Head of caudate nucleus (tissue), 42 donors: ENCODE measurements at places on chromosomes 13 and 19.

DNA sequence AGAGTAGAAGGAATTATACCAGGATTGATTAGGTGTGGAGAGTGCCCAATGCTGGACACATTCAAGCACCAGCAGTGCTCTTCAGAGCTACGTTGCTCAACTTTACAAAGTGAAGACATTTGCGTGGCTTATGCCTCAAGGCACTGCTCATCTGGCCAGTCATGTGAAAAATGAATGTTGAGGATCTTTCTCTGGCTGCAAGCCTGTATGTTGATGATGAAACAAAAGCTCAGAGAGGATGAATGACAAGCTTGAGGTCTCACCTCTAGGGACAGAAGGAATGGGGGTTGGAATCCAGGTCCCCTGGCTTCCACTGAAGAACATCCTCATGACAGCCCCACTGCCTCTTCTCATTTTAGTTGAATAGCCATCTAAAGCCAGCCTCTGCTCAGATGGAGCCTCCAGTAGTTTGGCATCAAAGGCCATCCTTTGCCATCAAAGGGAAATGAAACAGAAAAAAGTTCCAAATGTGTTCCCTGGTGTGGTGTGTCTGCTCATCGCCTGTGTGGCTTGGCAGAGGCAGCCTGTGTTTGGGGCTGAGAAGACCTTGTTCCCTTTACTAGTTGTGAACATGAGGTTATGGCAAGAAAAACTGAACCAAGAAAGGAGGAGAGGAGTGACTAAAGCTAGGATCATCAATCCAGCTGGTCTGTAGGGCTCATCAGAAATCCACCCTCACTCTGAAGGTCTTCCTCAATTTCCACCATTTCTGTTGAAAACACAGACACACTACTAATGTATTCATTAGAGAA, 114.0 kb upstream of the KL start:
- no peak for DNase-seq

DNA sequence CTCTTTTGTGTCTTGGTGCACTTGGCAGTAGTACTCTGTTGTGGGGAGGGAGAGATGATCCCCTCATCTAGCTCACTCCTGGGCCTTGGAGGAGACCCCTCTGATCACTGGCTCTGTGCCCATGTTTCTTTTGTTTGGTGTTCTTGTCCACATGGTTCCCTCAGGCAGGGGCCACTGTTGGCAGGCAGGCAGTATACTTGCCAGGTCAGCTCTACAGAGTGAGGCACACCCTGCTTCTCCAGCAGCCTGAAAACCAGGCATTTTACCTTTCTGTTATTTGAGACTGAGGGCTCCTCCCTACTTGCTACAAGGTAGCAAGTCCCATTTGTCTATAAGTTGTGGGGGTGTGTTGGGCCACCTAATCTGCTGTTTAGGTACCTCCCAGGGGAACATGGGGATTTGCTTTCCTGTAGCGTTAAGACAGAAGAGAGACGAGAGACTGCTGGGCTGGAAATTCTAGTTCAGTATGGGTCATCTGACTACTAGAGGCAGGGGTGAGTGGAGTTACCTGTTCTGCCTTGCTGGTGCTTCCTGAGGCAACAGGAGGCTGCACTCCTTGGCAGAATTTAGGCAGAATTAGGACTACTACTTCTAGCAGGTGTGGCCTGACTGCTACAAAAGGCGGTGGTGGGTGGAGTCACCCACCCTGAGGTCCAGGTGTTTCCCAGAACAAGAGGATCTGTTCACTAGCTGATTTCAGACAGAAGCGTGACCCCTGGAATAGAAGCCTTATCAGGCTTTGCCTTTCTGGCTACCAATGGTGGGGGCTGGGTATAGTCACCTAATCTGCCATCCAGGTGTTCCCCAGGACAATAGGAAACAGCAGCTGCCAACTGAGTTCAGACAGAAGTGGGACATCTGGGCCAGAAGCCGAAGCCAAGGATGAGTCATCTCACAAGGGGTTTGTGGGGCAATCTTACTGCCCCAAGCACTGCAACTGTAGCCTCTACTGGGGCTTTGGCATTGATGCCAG, 843.0 kb upstream of the ATXN8OS start:
- DNase-seq: no peak

DNA sequence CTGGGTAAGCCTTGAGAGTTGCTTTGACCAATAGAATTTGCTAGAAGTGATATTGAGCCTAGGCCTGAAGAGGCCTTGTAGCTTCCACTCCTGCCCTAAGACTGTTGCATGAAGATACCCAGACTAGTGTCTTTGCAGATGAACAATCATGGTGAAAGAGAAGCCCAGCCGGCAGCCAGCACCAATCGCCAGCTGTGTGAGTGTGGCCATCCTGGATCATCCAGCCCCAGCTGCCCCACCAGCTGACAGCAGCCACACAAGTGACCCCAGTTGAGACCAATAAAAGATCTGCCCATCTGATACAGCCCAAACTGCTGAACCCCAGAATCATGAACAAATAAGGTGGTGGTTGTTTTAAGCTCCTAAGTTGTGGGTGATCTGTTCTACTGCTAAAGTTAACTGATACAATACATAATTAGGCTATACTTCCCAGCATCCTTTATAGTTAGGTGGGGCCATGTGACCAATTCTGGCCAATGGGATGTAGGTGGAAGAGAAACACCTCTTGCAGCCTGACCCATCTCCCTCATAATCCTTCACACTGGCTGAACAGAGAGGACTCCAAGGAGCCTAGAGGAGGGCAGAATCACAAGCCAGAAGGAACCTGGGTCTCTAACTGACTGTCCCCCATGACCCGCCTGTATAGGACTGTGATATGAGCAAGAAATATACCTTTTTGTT, 9.4 kb upstream of the ZNF428 start:
- no peak for DNase-seq

DNA sequence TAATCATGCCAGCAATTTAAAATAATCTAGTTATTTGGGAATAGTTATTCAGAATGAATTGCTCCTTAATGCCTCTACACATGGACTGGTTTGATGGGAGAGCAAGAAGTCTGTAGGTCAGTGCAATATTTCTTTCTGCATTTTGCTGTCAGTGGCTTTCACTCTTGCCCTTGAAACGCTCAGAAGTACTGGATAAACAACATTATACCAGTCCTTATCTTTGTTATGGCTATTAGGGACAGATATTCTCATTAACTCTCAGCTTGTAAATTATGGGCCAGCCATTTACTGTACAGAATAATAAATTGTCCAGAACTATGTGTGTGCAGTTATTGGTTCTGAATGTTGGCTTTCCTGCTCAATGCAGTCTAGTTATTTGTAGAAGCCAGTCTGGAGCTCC, 224.4 kb downstream of the OXGR1 start:
- no peak for DNase-seq

DNA sequence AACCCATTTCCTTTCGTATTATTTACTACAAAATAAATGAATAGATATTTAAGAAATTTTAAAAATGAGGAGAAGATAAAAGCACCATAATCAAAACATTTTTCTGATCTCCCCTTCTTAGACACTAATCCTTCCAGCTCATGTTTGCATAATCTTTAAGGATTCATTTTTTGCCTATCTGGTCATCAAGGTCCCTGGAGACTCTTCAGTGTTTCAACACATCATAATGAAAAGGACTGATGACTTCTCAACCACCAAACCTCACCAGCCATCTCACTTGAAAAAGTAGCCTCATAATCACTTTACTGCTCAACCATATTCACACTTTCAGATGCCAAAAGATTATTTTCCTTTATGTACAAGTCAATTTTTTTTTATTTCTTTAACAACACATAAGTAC, 80.1 kb downstream of the DCLK1 start:
- no peak for DNase-seq

DNA sequence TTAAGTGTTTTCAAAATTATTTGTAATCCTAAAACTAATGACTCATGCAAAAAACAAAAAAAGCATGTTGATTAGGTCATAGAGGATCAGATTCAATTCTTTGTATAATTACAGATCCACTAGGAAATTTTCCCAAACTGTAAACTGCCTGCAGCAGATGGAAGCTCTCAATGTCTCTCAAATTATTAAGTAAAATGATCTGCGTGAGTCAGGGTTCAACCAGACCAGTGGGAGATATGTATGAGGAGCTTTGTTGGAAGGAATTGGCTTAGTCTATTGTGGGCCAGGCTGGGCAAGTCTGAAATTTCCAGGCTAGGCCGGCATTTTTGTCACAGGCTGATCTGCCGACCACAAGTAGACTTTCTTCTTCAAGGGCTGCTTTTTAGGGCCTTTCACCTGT, 14.4 kb upstream of the SACS start:
- DNase-seq: no peak

DNA sequence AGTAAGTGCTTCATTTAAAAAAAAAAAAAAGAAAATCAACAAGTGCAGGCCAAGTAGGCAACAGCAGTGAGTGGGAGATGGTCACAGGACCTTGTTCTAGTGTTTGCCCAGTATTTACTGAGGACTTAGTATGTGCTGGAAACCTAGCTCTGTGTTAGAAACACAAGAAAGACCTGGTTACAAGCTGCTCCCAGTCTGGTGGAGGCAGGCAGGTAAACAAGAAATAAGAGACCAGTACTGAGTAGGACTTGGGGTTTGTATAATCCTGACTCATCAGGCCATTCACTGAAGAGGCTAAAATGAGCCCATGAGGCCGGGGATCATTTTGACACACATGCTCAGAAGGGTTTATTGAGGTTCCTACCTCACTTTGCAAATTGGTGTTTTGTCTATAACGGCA, 21.5 kb upstream of the SERPINE3 start:
- DNase-seq: no peak

GRCh38 chr19:28019371-28019770, 1193.6 kb downstream of the UQCRFS1 start:
- no peak for DNase-seq

DNA sequence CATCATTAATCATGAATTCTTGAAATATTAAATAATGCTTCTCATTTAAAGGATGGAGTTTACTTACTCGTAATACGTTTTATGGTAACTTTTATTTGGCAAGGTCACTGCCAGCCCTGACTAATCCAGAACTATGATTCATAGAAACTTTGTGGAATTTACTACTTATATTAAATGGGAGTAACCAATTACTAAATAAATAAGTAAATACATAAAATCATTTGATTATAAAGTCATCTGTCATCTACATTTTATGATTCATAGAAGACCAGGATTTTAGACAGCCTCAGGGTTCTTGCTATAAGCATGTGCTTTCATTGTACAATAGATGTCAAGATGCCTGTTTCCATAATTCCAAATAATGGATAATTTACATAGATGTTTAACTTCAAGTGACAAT, 611.1 kb downstream of the TBC1D4 start:
- DNase-seq: no peak

DNA sequence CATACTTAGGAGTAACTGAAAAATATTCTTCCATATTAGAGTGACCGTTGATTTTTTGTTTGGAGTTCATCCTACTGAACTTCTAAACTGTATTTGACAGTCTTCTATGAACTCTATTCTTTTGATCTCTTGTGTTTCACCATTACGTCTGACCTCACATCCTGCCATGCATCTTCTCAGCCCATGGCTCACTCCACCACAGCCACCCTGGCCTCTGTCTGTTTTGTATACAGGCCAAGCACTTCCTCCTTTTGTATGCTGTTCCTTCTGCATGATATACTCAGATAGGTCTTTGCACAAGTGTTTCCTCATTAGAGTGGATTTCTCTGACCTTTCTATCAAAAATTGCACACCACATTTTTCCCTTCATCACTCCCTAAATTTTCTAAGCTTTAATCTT, 119.9 kb downstream of the MAB21L1 start:
- DNase-seq: no peak

DNA sequence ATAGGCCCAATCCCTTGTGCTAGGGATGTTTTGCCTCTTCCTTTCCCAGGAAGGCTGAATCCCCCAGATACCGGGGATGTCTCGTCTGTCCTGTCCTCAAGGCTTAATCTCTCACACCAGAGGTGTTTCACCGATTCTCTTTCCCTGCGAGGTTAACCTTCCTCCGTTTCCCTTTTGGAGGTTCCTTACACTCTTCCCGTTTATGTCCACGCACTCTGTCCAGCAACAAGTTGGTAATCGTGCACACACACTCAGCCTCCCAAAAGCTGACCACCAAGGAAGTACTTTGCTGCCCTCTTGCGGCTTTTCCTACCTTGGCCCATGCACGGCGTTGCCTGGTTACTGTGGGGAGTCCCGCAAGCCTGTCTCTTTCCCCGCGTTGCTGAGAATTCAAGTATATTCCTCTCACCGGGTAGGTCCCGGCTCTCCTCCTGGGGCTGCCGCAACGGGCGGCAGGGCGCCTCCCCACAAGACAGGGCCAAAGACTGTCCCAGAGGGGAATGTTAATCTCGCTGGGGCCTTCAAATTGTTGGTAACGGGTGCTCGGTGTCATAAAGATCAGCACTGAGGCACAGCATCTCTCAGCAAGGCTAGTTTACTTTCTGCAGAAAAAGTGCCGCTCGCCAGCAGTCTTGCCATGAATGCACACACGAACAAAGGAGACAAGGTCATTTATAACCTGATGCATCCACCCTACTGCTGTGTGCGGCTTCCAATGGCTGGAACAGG, 36.7 kb upstream of the CD177 start:
- peak; percentile 1 for DNase-seq

GRCh38 chr13:40336228-40337221, 329.9 kb downstream of the FOXO1 start:
- no peak for DNase-seq

DNA sequence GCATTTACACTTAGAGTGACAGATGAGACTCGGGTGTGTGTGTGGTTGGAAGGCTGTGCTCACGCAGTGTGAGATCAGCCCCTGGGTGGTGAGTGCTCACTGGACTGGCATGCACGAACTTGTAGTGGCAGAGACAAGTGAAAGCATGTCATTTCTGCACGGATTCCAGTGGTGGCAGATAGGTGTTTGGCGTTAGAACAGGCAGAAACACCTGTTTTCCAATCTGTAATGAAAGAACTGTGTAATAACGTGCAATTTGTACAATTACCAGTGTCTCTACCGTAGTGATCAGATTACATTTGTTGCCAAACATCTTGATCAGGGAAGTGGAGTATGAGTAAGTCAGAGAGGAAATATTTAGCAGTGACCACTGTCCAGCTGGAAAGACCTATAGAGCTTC, 8.2 kb downstream of the LAMP1 start:
- no peak for DNase-seq

GRCh38 chr13:29402166-29402636, 193.3 kb downstream of the SLC7A1 start:
- DNase-seq: no peak

DNA sequence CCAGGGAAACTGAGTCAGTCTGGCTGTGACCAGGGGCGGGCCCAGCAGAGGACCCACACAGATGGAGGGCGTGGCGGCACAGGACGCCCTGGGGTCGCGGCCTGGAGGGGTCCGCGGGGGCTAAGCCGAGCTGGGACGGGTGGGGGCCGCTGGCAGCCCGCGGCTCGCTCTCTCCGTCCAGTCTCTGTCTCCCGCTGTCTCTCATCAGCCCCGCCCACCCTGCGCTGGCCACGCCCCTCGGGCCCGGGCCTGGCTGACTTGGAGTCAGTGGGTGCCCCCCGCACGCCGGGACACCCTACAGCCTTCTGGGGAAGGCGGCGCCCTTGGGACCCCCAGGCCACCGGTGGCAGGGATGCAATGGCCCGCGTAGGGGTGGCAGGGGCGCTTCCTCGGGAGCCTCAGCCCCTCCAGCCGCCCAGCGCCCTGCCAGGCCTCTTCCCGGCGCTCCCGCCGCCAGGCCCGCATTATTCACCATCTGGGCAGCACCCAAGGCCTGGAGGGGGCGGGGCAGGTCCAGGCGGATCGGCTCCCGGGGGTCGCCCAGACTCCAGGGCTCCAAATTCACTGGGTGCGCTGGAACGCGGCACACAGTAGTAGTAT, at the start of gene TBXA2R:
TBXA2R (minus strand) TSS at position 186 of the 600 bp plus-strand sequence. CDS start 6,241 bp downstream, outside the sequence.
- DNase-seq: peak; percentile 67
